ENCODE measurements at places on chromosomes 3 and 15.
A peak's percentile ranks its signal among the peaks of the same experiment; 100 is the strongest.

GRCh38 chr3:14124223-14124614 lies 451 bp downstream of the CHCHD4 start:
- DNase-seq: peak; percentile 30

DNA sequence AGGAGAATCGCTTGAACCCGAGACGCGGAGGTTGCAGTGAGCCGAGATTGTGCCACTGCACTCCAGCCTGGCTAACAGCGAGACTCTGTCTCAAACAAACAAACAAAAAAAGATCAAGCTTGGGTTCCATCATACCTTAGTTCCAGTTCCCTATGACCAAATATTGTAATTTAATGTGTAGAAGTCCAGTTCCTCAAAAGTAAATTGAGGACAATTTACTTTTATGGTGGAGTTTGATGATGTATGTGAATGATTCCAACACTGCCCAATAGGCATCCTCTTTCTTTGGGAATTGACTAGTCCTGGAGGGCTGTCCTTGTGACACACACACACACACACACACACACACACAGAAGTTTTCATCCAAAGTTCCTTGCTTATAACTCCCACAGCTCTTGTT lies 2.8 kb upstream of the PKM start:
- DNase-seq: no peak

GRCh38 chr15:100281096-100281917 lies 60.5 kb downstream of the ADAMTS17 start:
- no peak for DNase-seq

- peak; percentile 9 for DNase-seq
Measured at GRCh38 chr15:51861557-51862359, 32.3 kb downstream of the TMOD3 start.

- DNase-seq: no peak
Measured at GRCh38 chr3:123375014-123375940, 73.6 kb downstream of the ADCY5 start.

Data from stimulated activated CD4-positive, alpha-beta T cell treated with anti-CD3 and anti-CD28 coated beads, Interleukin-1b, Interleukin-23, amount 100 ng/mL, for 24 hours (primary cell).